Activated CD4-positive, alpha-beta T cell treated with anti-CD3 and anti-CD28 coated beads, Interleukin-2, Interleukin-6, amounts not matched to agents 100 ng/mL and 50 ng/mL, durations not matched to agents 16 hours and 8 hours (primary cell): ENCODE measurements at places on chromosomes 4 and X.
A peak's percentile ranks its signal among the peaks of the same experiment; 100 is the strongest.

DNA sequence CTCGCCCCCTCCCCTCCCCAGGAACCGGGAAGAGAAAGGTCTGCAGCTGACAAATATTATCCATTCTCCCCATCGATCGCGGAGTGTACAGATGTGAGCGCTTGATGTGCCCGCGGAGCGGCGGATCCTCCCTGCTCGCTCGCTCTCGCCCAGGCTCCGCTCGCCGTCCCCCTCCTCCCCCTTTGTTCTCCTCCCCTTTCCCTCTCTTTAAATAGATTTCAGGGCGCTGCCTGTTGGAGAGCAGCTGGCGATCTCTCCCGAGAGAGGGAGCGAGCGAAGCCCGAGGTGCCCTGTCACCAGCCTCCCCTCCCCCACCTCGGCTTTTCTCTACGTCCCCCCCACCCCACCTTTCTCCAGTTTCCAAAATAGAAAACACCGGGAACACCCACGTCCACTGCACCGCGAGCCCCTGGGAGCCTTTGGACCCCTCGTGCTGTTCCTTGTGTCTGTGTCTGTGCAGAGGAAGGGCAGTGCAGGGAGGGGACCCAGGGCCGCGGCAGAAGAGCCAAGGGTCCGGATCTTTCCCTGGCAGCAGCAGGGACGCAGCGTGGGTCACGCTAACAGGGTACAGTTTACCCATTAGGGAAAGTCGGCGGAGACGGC is 56.6 kb upstream of the BCOR start:
- no peak for DNase-seq

- peak; percentile 6 for DNase-seq
These were observed 28.8 kb downstream of the NKX6-1 start for GRCh38 chr4:84470204-84470785.

- no peak for DNase-seq
These were observed 608.0 kb downstream of the TLL1 start for GRCh38 chr4:166481055-166481454.

DNA sequence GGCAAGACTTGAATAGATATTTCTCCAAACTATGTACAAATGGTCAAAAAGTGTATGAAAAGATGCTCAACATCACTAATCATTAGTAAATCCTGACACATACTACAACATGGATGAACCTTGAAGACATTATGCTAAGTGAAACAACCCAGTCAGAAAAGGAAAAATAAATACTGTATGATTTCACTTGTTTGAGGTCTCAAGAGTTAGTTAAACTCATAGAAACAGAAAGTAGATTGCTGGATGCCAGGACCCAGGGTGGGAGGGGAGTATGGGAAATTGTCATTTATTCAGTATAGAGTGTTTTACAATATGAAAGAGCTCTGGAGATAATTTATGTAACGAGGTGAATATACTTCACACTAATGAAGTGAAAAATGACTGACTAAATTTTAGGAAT is 32.4 kb downstream of the PRMT9 start:
- DNase-seq, result peak; percentile 5

- no peak for DNase-seq
These were observed 43.2 kb downstream of the NR3C2 start for GRCh38 chr4:148398988-148399387.

- no peak for DNase-seq
These were observed 36.5 kb downstream of the HERC3 start for GRCh38 chr4:88628746-88629145.

DNA sequence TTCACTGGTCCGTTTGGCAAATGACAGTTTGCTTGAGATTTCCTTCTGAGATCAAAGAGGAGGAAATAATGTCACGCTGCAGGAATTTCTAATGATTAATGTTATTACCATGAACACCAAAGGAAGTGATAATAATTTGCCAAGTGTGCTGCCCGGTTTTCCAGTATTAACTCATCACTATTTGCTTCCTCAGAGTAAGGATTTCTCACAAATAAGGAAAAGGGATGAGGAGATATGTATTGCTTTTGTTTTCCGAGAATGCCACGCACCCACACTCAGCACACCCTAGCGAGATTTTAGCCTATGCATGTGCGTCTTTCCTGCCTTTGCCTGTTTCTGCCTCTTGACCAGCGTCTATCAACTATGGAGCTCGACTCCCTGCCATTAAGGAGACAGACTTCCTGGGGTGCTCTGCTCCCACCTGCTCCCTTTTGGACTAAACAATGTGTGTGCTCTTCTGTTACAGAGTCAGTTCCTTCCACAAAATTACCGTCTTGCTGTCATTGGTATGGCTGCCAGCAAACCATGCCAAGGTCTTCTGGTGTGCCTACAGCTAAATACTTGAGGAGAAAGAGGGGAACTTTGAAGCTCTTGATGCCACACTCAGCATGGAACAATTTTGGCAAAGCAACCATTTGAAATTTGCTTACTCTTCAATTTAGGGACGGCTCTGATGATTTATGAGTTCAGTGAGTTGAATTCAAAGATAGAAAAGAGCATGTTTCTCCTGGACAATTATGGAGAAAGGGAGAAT is 393.1 kb upstream of the ZFP42 start:
- DNase-seq, result no peak

DNA sequence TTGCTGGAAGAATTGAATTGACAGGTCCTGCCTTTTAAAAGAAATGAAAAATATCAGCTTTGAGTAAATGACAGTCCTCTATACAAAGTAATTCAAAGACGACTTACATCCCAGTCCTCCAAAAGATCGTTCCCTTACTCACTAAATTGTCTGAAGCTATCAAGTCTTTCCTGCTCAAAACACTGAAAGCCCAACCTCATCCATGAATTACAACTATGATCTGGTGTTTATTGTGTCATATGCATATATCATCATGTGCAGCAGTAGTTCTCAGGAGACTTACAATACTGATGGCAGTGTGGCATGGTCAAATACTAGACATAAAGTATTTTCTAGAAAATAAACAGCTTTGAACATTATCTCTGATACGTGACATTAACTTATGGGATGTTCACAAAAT is 97.8 kb downstream of the PDGFC start:
- no peak for DNase-seq

- DNase-seq, result no peak
These were observed 8.3 kb upstream of the PIM2 start for GRCh38 chrX:48927123-48927522.

DNA sequence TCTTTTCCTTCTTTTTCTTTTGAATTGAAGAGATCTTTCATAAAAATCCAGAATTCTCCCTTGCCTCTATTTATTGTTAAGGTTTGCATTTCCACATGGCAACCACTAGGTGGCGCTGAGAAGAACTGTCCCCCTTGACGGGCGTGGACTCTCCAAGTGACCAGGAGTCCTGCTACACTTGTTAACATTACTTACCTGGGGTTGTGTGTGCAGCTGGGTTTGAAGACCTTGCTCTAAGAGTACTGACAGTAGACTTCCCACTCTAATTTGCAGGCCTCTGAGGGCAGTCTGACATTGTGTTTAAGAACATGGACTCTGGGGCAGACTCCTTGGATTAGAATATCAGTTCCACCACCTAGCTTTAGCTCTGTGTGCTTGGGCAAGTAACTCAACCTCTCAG is 52.8 kb downstream of the GPRIN3 start:
- peak; percentile 55 for DNase-seq

GRCh38 chr4:154578919-154579318 is 11.6 kb downstream of the FGA start:
- DNase-seq, result no peak

GRCh38 chrX:46953597-46953996 is 41.4 kb downstream of the JADE3 start:
- DNase-seq, result no peak

DNA sequence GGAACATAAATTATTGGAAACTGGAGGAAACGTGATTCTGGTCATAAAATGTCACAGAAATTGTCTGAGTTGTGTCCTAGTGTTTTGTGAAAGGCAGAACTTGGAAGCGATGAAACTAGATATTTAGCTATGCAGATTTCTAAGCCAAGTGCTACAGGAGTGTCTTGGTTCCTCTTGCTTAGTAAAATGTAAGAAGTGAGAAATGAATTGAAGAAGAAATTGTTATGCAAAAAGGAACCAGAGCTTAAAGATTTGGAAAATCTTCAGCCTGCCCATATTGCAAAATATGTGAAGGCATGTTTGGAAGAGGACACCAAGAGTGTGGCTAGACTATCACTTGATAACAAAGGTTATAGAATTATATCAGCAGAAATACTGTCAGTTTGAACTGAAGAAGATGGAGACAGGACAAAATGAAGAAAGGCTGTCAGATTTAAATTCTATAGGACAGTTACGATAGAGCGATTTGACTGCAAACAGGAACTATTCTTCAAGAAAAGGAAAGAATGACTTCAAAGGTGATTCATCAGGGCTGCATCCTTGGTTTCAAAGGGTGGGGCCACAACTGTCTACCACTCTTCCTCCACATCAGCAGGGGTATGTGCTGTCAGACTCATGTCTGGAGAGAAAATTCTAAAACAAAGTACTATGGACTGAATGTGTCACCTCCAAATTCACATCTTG is 9.4 kb upstream of the CDS1 start:
- peak; percentile 25 for DNase-seq

- DNase-seq, result no peak
These were observed 366.4 kb upstream of the CASK start for GRCh38 chrX:42289492-42290385.

DNA sequence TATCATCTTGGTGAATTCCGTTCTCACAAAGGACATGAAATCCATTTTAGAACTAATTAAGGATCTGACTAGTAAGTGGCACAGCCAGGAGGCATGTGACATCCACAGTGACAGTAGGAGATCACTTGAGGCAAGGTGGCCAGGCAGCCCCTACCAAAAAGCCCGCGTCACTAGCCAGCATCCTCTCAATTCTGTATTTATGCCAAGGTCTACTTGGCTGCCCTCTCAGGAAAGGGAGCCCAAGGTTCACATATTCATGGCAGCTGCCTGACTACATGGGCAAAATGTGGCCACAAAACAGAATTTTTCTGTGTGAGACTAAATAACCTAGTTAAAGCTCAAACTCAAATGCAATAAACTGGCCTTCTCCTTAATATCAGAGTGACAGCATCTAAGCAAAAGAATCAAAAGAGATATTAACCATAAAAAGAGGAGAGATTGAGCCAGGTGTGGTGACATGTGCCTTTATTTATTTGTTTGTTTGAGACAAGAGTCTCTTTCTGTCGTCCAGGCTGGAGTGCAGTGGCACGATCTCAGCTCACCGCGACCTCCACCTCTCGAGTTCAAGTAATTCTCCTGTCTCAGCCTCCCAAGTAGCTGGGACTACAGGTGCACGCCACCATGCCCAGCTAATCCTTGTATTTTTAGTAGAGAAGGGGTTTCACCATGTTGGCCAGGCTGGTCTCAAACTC is 51.5 kb downstream of the SLC9A7 start:
- DNase-seq, result no peak

DNA sequence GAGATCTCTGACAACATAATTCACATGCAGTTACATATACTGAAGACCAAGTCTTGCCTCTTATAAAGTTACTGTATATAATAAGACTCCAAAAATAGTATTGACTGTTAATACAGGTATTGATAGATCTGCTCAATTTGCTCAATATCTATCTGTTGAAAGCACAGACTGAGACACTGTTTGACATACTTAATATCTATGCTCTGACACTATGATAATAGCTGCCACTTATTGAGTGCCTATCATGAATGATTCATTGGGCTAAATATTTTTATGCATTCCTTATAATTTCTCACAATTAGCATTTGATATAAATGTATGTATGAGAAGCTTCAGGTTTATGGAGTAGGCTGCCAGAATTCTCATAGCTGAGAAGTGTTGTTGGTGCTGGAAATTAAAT is 1600.9 kb upstream of the IGFBP7 start:
- no peak for DNase-seq

- no peak for DNase-seq
These were observed 2.3 kb downstream of the GPR174 start for GRCh38 chrX:79146640-79147390.

DNA sequence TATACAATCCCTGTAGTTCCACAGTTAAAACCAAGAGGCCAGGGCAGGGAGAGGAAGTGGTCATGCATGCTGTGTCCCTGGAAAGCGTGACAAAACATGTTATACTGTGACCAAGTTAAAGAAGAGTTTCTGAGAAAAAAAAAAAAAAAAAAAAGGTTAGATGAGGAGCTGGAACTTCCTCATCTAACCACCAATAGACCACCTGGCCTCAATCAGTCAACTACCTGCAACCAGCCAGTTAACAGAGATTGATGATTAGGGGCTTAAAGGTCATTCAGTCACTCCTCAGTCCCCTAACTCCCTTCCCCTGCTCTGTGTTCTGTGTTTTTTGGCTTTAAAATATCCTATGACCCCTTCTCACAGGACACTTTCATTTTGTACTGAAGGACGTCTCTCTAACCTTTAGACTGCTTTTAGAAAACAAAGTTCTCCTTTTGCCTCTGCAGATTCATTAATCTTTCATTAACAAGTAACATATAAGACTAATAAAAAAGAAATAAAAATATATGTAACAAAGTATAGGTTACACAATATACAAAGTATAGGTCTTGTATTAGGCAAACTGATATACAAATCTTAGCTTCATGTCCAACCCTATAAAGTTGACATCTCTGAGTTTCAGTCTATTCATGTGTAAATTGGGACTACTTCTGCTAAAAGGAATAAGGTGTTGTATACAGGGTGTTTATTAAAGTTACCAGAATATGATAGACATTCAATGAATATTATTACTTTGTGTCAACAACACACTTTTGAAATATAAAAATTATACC is 179.1 kb upstream of the NDST4 start:
- no peak for DNase-seq

- no peak for DNase-seq
These were observed 31.9 kb downstream of the BMP15 start for GRCh38 chrX:50942471-50942870.

DNA sequence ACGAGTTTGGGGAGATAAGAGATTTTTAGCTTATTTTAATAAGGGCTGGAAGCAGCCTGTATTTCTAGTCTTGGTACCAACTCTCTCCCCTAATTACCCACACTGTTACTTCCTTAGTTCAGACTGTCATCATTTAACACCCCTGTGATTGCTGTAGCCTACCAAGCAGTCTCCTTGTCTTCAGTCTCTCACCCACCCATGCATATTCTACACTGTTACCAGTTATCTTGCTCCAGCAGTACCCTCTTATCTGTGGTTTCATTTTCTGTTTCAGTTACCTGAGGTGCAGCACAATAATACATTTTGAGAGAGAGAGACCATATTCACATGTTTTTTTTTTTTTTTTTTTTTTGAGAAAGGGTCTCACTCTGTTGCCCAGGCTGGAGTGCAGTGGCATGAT is 80.2 kb downstream of the DIAPH2 start:
- DNase-seq, result no peak
